ENCODE measurements at places on chromosomes 1 and 21.

DNA sequence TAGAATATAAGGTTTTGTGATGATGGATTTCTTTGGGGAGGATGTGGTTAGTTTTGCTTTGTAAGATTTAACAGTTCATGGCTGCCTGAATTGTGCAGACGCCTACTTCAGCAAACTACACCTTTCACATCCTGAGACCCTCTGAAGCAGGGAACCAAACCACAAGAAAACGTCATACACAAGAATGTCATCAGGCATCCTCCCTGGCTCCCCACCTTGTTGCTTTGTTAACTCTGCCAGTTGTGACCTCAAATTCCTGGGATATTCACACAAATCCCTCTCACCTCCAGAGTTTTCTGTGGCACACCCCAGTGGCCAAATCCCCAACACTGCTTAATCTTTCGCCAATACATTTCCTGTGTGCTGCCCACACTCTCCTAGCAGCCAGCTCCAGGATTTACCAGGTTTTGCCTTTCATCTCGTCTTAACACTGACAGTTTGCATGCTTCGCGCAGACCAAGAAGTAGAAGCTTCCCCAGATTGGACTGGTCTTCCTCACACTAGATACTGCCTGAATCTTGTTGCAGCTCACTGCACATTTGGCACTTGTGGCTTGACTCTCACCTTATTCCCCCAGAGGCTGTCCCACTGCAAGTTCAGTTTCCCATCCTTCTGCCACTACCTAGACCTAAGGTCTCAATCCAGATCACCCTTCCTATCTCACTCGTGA lies 51.1 kb upstream of the CTTNBP2NL start:
- no peak overlapping the region for H3K4me3 ChIP-seq
- peaks cover 14% of the 10 kb centered on the region for H3K4me1 ChIP-seq
- H3K27ac ChIP-seq, result no peak overlapping the region

GRCh38 chr21:44329971-44330681 lies 9.1 kb downstream of the CFAP410 start:
- no peak for DNase-seq
- peaks cover 12% of the 10 kb centered on the region for H3K36me3 ChIP-seq
- no peaks in the 10 kb centered on the region for H3K27me3 ChIP-seq
- H3K4me1 ChIP-seq, result no peaks in the 10 kb centered on the region
- H3K27ac ChIP-seq, result no peak overlapping the region
- no peak overlapping the region for H3K4me3 ChIP-seq

- H3K36me3 ChIP-seq, result no peaks in the 10 kb centered on the region
- H3K4me3 ChIP-seq, result no peak overlapping the region
- H3K4me1 ChIP-seq, result peaks cover 2% of the 10 kb centered on the region
- H3K27ac ChIP-seq, result no peak overlapping the region
Measured at GRCh38 chr1:228897901-228898300, 162.6 kb downstream of the RHOU start.

DNA sequence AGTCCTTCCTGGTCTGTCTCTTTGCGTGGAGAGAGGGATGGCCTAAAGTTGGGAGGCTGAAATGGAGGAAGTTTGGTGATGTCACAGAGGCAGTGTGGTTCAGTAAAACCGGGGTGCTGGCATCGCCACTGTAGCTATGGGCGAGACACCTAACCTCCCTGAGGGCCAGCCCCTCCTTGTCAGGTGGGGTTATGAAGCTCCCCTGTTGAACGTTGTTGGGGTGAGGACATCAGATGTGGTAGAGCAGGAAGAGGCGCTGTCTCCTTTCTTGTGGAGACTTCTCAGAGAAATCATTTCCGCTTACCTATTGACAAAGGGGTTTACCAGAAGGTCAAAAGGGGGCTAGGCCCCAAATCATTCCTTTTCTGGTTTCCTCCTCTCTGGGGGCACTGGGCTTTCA lies 294.7 kb downstream of the SIPA1L2 start:
- no peaks in the 10 kb centered on the region for H3K36me3 ChIP-seq
- H3K27me3 ChIP-seq, result peaks cover 21% of the 10 kb centered on the region
- DNase-seq, result peak; percentile 37
- H3K4me1 ChIP-seq, result peaks cover 20% of the 10 kb centered on the region
- no peak overlapping the region for H3K27ac ChIP-seq

DNA sequence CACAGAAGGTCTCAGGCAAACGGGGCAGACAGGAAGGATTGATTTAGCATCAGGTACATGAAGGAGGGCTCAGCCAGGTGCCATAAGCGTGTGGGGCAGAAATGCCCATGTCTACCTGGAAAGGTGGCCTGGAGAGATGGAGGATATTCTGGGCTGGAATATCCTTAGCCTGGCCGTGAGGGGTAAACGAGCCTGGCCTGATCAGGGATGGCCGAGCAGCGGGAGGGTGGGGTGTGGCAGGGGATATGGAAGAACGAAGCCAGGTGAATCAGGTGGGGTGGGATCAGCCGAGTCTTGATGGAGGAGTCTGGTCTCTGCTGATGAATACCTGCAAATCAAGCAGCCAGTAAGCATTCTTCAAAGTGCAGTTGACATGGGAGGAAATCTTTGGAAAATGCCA lies 35.5 kb upstream of the TTC22 start:
- no peaks in the 10 kb centered on the region for H3K27me3 ChIP-seq
- DNase-seq, result no peak
- no peak overlapping the region for H3K4me3 ChIP-seq
- H3K4me1 ChIP-seq, result no peaks in the 10 kb centered on the region
- no peaks in the 10 kb centered on the region for H3K36me3 ChIP-seq

- H3K27me3 ChIP-seq, result no peaks in the 10 kb centered on the region
- H3K27ac ChIP-seq, result no peak overlapping the region
- H3K36me3 ChIP-seq, result peaks cover 76% of the 10 kb centered on the region
- DNase-seq, result no peak
Measured at GRCh38 chr1:201006450-201006849, 17.1 kb downstream of the KIF21B start.

DNA sequence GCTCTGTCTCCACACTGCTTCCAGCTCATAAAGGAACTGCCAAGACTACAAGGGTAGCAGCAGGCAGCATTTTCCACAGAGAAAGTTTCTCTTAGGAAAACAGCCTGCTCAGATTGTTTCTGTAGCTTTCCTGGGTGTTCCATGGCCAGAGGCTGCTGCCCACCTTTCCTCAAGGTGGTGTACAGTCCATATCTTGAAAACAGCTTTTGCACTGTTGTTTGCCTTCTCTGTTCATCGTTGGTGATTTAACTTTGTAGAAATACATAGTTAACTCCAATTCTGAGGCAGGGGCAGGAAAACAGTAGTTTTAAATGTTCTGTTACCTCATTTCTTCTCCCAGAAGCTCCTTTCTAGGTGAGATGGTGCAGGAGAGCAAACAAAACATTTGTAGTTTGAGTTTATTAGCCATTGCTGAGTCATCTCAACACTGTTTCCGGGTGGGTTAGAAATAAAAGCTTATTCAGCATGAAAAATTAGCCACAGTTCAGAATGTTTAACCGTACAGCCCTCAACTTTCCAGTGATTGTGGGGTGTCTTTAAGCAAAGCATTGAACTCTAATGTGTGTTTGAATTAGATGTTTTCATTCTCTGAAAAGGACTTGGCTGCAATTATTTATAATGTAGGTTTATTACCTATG lies 41.7 kb downstream of the DIP2A start:
- H3K27ac ChIP-seq, result peak overlapping the region; percentile 26
- no peak for DNase-seq

DNA sequence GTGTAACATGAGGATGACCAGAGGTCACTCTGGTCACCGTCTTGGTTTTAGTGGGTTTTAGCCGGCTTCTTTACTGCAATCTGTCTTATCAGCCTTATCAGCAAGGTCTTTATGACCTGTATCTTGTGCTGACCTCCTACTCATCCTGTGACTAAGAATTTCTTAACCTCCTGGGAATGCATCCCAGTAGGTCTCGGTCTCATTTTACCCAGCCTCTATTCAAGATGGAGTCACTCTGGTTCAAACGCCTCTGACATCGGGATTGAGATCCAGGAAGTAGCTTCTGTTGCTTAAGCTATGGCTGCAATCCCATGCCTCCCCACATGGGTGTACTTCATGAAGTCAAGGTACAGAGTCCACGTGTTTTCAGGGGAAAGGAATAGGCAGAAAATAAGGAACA lies 19.9 kb downstream of the FMN2 start:
- no peaks in the 10 kb centered on the region for H3K36me3 ChIP-seq
- no peak for DNase-seq
- no peaks in the 10 kb centered on the region for H3K4me1 ChIP-seq
- H3K27ac ChIP-seq, result no peak overlapping the region

DNA sequence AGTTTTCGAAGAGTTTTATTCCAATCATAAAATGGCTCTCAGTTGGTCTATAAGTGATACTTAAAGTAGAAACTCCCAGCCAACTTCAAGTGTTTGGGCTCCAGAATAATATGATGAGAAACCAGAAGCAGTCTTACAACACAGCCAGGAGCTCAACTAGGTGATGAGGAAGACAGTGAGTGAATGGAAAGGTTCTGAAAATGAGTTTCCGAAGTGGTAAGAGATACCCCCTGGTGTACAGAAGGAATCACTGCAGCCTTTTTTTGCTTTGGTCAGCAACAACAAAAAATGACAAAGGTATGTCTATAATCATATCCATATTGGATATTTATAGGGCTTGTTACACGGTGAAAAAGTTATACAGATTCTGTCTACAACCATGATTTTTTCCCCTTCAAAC lies 16.5 kb downstream of the KRTAP19-1 start:
- no peak overlapping the region for H3K27ac ChIP-seq
- H3K4me1 ChIP-seq, result no peaks in the 10 kb centered on the region
- DNase-seq, result no peak
- H3K27me3 ChIP-seq, result no peaks in the 10 kb centered on the region

DNA sequence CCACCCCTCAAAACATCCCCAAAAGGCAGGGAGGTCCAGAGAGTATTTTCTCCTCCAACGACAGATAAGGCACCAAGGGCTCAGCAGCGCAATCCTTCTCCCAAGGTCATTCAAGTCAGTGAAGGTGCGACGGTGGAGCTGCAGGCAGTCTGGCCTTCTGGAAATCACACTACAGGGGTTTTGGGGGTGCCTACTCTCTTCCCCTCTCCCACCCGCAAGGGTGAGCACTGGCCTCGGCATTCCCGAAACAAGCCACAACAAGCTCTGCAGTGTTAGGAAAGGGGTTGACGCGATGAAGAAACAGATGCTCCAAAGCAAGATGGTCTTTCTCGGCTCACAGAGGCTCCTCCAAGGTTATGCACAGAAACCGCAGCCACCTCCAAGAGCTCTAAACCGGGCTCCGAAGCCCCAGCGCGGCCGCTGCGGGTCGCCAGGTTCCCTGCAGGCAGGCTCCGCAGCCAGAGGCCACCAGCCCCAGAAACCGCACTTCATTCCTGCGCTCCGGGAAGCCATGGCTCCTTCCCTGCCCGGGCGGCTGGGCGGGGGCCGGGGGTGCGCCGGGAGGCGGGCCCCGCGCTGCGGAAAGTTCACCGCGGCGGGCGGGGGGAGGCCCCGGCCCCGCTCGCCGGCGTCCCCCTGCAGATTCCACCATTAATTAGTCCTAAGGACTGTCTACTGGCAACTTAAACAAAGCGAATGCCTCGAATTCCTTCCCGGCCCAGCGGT lies 1.1 kb downstream of the LUZP1 start:
- H3K27ac ChIP-seq, result no peak overlapping the region
- peak overlapping the region; percentile 77 for H3K4me3 ChIP-seq
- H3K4me1 ChIP-seq, result peaks cover 20% of the 10 kb centered on the region
- H3K36me3 ChIP-seq, result no peaks in the 10 kb centered on the region
- H3K27me3 ChIP-seq, result peaks cover 7% of the 10 kb centered on the region
- DNase-seq, result peak; percentile 29

- H3K4me1 ChIP-seq, result no peaks in the 10 kb centered on the region
- no peaks in the 10 kb centered on the region for H3K36me3 ChIP-seq
- H3K27me3 ChIP-seq, result no peaks in the 10 kb centered on the region
- no peak overlapping the region for H3K4me3 ChIP-seq
Measured at GRCh38 chr1:112011202-112011601, 21.7 kb upstream of the KCND3 start.

DNA sequence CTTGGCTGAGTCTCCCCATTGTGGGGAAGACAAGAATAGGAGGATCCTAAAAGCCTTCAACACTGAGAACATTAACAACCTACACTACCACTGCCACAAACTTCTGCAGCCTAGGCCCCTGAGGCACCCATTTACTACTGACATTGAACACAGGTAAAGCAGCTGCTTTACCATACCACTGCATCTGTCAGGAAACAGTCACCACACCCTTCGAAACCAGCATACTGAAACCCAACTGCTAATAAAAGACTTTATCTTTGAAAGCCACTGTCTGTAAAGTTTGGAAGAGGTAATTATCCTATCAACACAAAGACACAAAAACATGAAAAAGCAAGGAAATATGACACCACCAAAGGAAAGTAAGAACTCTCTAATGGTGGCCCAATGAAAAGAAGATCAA lies 7.4 kb downstream of the IFNAR1 start:
- H3K27ac ChIP-seq, result peak overlapping the region; percentile 14
- no peak overlapping the region for H3K4me3 ChIP-seq
- peaks cover 25% of the 10 kb centered on the region for H3K4me1 ChIP-seq
- peaks cover 21% of the 10 kb centered on the region for H3K36me3 ChIP-seq
- no peaks in the 10 kb centered on the region for H3K27me3 ChIP-seq

DNA sequence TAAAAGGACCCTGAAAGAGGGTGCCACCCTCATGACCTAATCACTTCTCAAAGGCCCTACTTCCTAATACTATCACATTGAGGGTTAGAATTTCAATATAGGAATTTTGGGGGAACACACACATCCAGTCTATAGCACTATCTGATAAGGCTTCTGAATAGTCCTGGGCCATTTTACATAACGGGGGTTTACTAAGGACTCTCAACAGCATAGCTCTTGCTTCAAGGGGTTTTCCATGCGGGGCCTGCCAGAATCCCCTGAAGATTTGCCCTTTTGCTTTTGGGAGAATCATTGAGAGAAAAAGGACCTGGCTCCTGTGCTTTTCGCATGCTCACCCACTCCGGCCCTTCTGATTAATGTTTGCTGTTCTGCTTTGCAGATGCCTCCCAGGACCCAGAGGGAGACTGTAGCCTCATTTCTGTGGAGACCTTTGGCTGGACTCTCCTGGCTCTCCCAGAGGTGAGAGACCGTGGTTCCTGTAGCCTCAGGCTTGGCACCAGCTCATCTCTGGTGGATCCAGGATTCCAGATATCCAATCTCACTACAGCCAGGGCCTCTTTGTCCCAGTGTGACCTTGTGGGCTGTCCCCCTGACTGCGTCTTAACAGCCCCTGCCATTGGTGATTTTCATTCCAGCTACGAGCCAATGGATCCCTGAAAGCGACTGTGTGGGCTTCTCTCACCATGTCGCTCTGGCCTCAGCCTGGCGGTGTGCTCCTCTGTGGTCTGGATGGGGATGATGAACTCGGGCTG lies 72.6 kb downstream of the DDR2 start:
- no peaks in the 10 kb centered on the region for H3K27me3 ChIP-seq
- H3K4me1 ChIP-seq, result no peaks in the 10 kb centered on the region
- no peak overlapping the region for H3K4me3 ChIP-seq
- H3K27ac ChIP-seq, result no peak overlapping the region

- H3K4me1 ChIP-seq, result no peaks in the 10 kb centered on the region
- H3K27ac ChIP-seq, result no peak overlapping the region
- H3K4me3 ChIP-seq, result no peak overlapping the region
- no peaks in the 10 kb centered on the region for H3K36me3 ChIP-seq
Measured at GRCh38 chr1:59029411-59030167, 245.7 kb upstream of the JUN start.

- no peaks in the 10 kb centered on the region for H3K27me3 ChIP-seq
- H3K36me3 ChIP-seq, result peaks cover 6% of the 10 kb centered on the region
- H3K4me1 ChIP-seq, result no peaks in the 10 kb centered on the region
- no peak overlapping the region for H3K27ac ChIP-seq
Measured at GRCh38 chr1:88777604-88778149, 93.6 kb downstream of the PKN2 start.

Data from T-cell (primary cell).